ENCODE measurements at places on chromosomes 3 and 15.

DNA sequence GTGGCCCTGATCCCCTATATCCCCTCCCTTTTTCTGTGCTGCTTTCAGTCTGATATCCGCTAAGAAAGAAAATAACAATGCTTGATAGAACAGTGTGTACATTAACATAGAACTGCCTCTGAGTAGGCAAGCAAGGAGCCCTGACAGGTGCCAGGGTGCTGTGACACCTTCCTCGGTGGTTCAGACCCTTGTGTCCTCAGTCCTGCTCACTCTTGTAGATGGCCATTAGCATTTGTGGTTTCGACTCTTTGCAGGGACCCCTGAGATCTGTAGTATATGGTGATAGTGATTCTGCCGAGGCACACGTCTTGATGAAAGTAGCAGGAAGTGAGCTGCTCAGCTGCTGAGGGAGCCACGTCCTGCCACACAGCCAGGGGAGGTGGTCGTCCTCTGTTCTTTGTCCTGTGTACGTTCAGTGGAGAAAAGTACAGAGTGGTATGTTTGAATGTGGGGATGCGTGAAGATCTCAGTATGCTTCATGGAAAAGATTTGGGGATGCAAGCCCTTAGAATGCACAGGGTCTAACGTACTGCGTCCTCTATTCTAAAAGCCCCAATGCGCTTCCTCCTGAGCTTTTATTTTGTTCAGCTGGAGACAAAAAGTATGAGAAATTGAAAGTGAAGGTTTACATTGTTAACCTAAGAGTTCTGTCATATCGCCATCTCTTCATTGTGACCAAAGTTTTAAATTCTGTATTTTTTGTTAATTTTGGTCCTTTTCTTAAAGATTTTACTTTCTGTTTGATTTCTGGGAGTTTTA lies 35.4 kb downstream of the PXYLP1 start:
- no peak for DNase-seq

DNA sequence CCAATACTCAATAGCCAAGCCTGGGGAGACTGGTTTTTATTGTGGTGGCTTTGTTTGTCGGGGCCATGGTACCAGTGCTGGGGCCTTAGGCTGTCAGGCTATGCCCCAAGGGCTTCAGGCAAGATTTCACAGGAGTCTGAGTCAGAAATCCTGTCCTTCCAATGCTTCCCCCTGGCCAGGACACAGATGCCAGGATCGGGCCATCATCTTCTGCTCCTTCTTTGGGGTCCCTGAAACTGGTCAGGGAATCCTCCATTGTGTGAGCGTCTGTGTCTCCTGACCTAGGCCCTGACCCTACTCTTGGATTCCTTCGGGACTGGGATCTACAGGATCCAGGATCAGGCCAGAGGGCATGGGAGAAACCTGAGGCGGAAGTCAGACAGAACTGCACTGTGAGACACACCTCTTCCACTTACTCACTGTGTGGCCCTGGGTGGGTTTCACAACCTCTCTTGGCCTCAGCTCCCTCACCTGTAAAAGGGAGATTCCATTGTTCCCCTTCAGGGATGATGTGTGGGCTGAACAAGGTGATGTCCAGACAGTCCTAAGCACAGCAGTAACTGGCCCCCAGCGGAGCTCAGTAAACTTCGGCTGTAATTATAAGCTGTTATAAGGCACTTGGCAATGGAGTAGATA lies 292.7 kb downstream of the UACA start:
- DNase-seq, result no peak

GRCh38 chr15:24734396-24734795 lies 58.8 kb downstream of the NPAP1 start:
- DNase-seq, result no peak

DNA sequence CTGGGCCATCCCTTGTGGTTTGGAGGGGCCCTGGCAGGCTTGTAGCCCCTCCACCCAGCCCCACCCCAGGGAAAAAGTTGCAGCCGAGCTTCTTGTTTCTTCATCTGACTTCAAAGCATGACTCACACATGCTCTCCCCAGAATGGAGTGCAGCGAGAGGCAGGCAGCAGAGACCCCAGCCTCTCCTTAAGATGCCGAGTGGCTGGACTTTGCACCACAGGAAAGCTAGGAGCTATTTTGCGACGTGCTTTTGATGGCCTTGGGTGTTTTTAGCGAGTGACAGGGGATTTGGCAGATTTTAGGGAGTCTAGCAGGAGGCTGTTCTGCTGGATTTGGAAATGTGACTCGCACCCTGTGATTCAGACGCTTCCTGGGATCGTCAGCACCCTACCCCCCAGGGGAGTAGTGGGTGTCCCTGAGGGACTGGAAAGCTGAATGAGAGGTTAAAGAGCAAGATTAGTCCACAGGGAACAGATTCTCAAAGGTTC lies 14.2 kb downstream of the BAHD1 start:
- DNase-seq, result no peak

DNA sequence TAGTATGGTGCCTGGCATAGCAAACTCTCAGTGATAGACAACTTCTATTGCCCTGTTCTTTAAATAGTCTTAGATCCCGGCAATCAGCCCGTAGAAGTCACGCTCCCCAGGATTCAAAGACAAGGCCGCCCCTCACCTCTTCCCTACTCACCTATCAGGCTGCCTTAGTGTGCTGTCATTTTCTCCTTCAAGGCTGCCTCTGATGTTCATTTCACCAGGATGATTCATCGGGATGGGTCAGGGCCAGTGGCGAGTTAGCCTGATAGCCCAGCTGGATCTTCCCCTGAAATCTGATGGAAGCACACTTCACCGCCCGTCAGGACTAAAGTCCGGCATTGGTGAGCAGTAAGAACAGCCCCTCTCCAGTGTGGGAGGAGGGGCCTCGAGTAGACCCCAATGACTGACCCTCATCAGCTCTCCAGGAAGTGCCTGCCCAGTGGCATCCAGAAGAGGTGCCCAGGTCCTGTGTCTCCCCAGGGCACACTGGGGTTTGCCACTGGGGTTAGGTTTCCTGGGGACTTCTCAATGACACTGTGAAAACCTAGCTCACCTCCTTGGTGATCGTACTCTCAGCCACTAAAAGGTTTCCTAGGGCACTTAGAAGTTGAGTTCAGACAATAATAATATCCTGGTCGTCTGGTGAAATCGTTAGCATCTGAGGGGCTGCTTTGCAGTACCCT lies 37.5 kb downstream of the TPM1 start:
- no peak for DNase-seq

GRCh38 chr3:112778353-112778948 lies 68.2 kb downstream of the CD200R1L start:
- DNase-seq, result no peak

DNA sequence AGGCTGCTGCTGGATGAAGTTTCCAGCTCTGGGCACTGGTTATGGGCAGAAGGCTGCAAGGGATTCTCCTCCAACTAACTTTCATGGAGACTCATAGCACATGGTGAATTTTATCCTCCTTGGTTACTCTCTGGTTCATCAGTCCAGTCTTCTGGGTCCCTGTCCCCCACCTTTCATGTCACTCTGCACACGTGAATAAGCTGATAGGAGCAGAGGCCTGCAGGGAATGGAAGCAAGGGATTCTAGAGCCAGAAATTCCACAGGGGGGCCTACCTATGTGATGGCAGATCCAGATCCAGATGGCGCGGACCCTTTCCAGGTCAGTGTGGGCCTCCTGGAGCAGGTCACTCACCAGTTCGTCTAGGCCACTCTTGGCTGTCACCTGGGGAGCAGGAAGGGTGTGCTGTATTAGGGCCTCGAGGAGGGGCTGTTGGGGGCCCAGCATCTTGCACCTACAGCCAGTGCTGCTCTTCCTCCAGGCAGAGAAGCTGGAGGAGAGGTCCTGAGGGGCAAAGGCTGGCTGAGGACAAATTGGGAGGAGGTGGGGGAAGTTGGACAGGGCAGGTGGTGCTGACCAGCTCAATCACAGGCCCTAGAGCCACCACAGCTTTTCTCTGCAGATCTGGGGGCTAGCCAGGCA lies 30.2 kb downstream of the KY start:
- no peak for DNase-seq

DNA sequence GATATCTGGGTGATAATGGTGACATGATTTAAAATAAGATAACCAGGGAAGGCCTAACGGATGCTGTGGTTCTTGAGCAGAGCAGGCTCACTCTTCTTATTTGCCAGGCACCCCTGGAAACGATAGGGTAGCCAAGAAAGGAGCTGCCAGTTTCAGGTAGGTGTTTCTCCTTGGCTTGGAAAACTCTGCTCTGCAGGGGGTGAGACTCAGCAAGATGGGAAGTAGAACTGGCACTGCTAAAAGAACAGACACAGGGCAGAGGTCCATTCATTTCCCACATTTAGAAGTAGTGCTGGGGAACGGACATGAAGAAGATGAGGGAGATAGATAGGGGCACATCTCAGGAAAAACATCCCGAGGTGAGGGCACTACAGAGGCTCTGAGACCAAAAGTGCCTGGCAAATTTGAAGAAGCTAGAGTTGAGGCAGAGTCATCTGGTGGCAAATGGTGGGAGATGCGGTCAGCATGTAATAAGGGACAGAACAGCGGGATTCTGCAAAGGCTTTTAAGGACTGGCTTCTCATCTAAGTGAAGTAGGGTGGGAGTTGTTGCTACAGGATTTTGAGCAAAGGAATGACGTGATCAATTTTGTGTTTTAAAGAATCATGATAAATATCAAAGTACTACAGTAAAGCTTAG lies 323.4 kb upstream of the PLSCR5 start:
- no peak for DNase-seq

All from stimulated activated CD8-positive, alpha-beta memory T cell treated with anti-CD3 and anti-CD28 coated beads, Interleukin-4, amount 100 ng/mL, for 4 hours (primary cell).